PC-3 (cell line): ENCODE measurements at places on chromosomes 7 and 10.

- DNase-seq: peak; percentile 48
Measured at GRCh38 chr10:121608469-121609190, 10.4 kb upstream of the FGFR2 start.

GRCh38 chr7:79968894-79969293 lies 165.7 kb upstream of the GNAI1 start:
- DNase-seq: no peak

DNA sequence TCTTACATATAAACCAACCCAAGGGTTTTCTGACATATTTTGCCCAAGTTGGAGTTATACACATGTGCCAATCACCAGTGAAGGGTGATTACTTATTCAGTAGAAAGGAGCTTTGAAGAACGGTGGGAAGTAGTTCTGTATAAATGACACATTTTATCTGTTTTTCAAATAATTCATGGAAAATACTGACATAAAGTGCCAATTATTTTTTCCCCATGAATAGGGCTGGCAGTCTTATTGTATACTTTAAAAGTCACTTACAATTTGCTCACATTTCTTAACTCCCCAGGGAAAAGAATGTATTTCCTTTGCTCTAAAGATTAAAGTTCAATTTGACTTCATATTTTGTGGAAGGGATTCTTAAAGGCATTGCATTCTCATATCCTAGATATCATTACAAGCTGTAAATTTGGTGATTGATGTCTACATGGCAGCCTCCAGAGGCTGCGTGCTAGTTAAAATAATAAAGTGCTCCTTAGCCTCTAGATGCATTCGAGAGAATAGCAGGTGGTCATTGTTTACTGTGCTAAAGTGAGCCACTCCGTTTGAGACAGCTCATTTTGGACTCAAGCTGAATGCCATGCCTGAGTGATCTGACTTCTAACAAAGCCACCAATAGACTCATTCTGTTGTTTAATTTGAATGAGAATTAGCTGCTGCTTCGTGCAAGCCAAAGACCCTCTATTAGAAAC lies 148.8 kb upstream of the NRP1 start:
- no peak for DNase-seq

GRCh38 chr7:111159426-111159825 lies 68.5 kb downstream of the LRRN3 start:
- DNase-seq: peak; percentile 17

- peak; percentile 64 for DNase-seq
Measured at GRCh38 chr10:34018129-34018528, 683.7 kb upstream of the NRP1 start.

- DNase-seq: no peak
Measured at GRCh38 chr10:4450981-4451908, 374.8 kb upstream of the AKR1E2 start.

- DNase-seq: peak; percentile 95
Measured at GRCh38 chr10:77290528-77291155, 347.0 kb downstream of the KCNMA1 start.

GRCh38 chr7:404812-405488 lies 114.7 kb downstream of the PDGFA start:
- no peak for DNase-seq

- no peak for DNase-seq
Measured at GRCh38 chr7:15459018-15459615, 102.7 kb downstream of the AGMO start.

DNA sequence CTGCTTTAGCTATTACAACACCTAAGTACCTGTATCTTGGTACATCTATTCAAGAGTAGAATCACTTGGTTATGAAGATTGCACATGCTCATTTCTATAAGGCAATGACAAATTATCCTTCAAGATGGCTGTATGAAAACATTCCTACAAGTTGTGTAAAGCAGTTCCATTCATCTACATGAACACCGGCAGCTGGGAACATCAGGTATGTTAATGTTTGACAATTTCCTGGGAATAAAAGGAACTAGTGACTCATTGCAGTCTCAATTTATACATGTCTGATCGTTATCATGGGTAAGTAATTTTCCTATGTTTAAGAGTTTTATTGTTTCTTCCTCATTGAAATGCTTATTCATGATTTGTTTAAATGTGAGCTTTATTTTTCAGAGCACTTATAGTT lies 203.2 kb upstream of the SEMA3E start:
- DNase-seq: peak; percentile 53

GRCh38 chr10:33008499-33009243 lies 50.6 kb upstream of the ITGB1 start:
- peak; percentile 100 for DNase-seq

DNA sequence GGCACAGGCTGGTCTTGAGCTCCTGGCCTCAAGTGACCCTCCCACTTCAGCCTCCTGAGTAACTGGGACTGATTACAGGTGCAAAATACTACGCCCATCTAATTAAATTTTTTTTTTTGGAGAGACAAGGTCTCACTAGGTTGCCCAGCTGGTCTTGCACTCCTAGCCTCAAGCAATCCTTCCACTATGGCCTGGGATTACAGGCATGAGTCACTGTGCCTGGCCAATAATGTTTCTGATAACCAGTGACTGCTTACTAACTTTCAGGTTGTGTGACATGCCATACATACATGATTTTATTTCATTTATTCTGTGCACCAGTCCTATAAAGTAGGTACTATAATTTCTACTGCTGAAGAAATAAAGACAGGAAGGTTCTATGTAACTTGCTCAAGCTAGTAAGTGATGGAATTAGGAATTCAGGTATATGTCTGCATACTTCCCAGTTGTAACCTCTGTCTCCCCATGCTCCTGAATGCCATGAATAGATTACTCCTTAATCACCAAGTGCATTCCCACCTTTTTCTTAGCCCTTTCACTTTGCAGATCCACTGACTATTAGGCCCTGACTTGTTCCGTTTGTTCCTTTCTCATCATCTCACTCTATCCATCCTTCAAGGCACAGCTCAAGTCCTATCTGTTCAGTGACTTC lies 28.1 kb downstream of the MCU start:
- DNase-seq: peak; percentile 45

- DNase-seq: no peak
Measured at GRCh38 chr10:36464291-36464690, 661.1 kb upstream of the ANKRD30A start.

GRCh38 chr7:152899548-152900109 lies 140.1 kb downstream of the ACTR3B start:
- DNase-seq: peak; percentile 64

DNA sequence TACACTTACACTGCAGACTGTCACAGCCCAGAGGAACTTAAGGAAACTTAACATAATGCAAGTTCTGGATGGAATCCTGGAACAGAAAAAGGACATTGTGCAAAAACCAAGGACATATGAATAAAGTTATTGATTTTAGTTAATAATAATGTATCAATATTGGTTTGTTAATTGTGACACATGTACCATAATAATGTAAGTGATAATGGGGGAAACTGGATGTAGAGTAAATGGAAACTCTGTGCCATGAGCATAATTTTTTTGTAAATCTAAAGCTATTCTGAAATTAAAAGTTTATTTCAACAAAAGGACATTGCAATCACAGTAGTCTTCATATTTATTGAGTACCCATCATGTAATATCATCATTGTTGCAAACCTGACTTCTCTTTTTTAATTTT lies 107.2 kb downstream of the VTI1A start:
- no peak for DNase-seq

GRCh38 chr7:141906285-141906684 lies 9.9 kb upstream of the OR9A4 start:
- no peak for DNase-seq

DNA sequence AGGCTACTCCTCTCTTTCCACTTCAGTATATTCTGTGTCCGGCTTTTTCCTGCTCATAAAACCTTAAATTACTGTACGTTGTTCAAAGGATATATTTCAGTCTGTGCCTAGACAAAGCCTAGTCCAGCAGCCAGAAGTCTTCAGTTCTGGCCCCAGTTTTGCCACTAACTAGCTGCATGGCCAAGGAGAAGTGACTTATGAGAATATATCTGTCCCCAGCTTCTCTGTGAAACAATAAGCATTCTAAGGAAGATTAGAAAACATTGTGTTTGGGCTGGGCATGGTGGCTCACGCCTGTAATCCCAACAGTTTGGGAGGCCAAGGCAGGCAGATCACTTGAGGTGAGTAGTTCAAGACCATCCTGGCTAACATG lies 105.0 kb upstream of the HDAC9 start:
- no peak for DNase-seq

DNA sequence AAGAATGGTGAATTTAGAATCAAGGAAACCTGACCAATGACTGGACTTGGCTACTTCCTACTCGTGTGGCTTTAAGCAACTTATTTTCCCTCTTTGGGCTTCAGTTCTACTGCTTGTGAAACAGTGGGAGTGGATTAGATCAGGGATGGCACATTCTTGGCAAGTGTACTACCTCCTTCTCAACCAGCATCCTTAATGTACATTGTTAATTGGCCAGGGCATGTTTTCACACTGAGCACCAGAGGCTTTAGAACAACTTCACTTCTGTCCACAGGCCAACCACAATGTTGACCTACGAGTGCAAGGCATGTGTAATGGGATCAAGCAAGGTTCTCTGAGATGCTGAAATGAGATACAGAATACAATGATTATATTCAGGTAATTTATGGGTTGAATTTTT lies 315.3 kb downstream of the ADRA2A start:
- DNase-seq: no peak

- no peak for DNase-seq
Measured at GRCh38 chr10:66586897-66587679, 338.7 kb upstream of the LRRTM3 start.

DNA sequence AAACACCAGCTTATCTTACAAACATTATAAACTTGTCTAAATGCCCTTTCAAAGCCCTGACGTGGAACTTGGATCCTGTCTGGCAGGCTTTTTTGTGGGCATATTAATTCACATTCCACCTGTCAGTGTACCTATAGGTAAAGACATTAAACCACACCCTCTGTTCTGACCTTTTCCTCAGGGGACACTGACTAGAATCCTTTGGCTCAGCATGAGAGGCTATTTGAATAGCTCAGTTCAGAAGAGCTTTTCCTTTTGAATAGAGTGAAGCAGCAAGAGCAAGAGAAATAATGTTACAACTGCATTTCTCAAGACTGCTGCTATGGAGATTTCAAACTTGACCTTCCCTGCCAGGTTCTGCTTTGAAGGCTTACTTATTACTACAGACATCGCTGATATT lies 76.9 kb downstream of the CYP51A1 start:
- peak; percentile 80 for DNase-seq

GRCh38 chr7:116222501-116222900 lies 12.2 kb downstream of the TES start:
- DNase-seq: no peak

DNA sequence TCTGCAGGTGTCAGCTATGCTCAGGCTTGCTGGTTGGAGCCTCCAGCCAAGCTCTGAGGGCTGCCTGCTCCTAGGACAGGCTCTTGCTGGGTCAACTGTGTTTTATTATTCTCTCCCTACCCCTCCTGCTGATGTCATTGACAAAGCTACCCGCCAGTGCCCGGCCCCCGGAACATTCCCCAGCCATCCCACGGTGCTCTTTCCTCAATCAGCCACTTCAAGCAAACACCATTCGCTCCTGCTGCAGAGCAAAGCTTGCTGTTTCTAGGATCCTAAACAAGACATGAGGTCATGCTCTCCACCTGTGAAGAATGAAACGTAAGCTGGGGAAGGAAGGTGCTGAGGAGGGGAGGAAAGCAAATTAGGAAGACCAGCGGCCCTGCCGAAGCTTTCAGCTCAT lies 2.1 kb upstream of the C10orf71 start:
- DNase-seq: no peak

DNA sequence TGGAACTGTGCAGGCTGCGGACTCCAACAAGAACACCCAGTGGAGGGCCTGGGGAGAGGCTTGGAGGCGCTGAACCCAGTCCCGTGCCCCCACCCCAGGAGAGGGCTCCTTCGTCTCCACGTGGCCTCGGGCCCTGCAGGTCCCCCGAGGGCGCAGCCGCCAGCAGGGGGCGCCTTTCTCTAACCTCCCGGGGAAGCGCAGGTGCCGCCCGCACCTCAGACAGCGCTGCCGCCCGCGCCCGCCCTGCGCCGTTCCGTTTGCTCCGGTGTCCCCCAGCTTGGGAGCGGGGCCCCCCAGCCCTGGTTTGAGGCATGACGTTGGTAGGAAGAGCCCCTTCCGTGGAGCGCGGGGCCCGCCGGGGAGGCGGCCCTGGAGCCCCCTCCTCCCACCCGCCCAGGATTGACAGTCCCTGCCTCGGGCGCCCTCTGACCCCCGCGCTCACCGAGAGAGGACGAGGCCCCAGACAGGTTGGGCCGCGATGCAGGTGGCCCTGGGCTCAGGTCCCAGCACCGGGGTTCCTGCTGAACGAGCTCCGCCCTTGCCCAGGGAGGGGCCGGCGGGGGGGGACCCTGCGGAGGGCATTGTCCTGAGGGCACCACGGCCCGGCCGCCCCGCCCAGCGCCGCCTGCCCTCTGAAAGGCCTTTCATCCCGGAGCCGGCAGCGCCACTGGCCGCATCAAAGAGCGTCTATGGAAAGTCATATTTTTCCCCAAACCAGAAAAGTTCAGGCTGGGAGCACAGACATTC lies 42.8 kb downstream of the FOXL3 start:
- peak; percentile 80 for DNase-seq

- DNase-seq: no peak
Measured at GRCh38 chr10:49010295-49010694, 70.7 kb upstream of the LRRC18 start.

- peak; percentile 70 for DNase-seq
Measured at GRCh38 chr7:79434098-79434497, 19.4 kb downstream of the MAGI2 start.

DNA sequence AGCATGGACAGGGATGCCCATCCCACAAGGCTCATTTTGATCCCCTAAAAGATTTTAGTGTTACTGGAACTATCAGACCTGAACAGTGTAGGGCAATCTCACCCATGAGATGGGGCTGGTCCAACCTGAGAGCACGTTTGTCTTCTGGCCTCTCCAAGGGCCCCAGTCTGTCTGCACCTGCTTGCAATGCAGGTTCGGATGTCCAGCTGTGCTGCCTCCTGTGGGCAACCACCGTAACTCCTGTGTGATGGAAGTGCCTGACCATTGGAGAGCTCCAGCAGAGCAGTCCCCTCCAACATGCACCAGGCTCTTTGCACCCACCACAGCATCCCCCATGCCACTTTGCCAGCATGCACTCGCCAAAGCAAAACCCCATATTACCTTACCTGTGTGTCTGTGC lies 290.1 kb upstream of the KCND2 start:
- DNase-seq: no peak

GRCh38 chr7:121887634-121888033 lies 14.7 kb downstream of the PTPRZ1 start:
- no peak for DNase-seq

GRCh38 chr7:983004-983615 lies at the start of gene CYP2W1:
Gene CYP2W1 (plus strand): TSS chr7:983181. CDS start chr7:983212, 31 bp downstream.
- no peak for DNase-seq

- no peak for DNase-seq
Measured at GRCh38 chr10:79586933-79587332, 23.8 kb upstream of the SFTPA1 start.

DNA sequence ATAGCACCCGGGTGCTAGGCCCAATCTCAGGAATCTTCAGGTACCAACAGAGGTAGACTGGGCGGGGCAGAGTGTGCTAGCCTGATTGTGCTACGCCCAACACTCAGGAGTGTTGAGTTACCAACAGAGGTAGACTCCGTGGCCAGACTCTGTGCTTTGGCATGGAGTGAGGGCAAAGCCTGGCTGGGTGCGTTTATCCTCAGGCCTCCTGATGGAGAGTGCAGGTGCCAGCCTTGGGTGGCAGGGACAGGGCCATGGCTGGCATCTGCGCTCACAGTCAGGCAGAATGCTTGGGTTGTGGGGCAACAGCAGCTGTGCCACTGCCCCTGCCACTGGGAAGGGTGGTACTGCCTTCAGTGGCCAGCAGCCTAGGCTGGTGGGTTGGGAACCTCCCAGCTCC lies 111.6 kb downstream of the NEUROD6 start:
- DNase-seq: no peak

- peak; percentile 83 for DNase-seq
Measured at GRCh38 chr10:70695241-70696030, 23.1 kb downstream of the ADAMTS14 start.
